Stimulated activated CD4-positive, alpha-beta T cell treated with anti-CD3 and anti-CD28 coated beads, Interleukin-15, amount 100 ng/mL, for 24 hours (primary cell): ENCODE measurements at places on chromosomes 7 and 10.

- no peak for DNase-seq
Measured at GRCh38 chr7:144821067-144821466, 14.8 kb downstream of the TPK1 start.

GRCh38 chr7:133470-133869 is 58.9 kb upstream of the FAM20C start:
- no peak for DNase-seq

- no peak for DNase-seq
Measured at GRCh38 chr10:87622314-87623004, 37.2 kb upstream of the PAPSS2 start.

DNA sequence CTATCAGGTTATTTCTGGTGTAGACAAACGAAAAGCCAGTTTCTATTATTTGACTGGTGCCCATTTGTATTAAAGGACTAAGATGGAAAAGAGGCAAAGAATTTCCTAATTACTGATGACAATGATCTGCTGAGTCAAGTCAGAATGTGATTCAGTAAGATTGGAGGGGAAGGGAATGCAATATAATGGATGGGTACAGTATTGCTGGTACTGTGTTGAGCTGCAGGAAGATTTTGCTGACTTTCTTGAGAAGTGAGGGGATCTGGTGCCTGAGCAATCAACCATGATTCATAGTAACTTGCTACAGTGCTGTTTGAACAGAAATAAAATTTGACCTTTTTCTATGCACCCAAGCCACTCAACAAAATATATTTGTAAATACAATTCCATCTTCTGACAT is 139.1 kb upstream of the RHEB start:
- DNase-seq, result no peak

DNA sequence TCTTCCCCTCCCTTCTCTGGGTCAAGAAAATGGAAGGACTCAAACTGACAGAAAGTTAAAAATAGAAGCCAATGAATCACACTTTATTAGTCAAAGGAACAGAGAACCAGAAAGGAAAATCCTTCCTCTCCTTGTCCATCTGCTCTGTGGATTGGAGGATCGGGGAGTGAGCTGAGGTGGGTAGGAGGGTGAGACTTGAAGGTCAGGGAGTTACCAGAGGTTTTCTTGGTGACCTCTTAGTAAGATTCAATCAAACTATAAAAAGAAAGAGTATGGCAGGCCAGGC is 12.2 kb downstream of the TLX1 start:
- DNase-seq, result no peak
